ENCODE measurements at places on chromosomes 2 and 18. TPM values are rescaled to one million over a fixed set of nuclear protein-coding genes. Genes with fewer than 3 reads are reported as not detected.

DNA sequence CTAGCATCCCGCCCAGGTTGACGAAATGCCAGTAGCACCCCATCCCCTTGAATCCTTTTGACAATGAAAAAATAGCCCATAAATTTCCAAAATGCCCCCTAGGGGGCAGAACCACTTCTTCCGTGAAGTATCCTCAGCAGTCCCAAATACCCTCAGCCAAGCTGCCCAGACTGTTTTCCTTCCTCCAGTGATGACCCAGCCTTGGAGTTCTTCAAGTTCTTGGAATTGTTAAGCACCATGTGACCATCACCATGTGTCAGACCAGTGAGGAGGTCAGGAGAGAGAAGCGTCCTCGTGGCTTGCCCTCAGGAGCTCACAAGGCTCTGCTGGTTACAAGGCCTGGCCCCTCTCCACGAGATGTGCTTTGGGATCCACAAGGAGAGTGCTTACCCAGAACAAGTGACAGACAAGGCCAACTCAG lies 1.4 kb upstream of the SLC23A3 start:
- peaks cover 18% of the 10 kb centered on the region for H3K4me1 ChIP-seq
- no peak overlapping the region for H3K4me3 ChIP-seq

The FSHR gene
- not detected for total RNA-seq

- no peaks in the 10 kb centered on the region for H3K27me3 ChIP-seq
- H3K4me1 ChIP-seq: no peaks in the 10 kb centered on the region
- DNase-seq: no peak
- no peak overlapping the region for H3K27ac ChIP-seq
- H3K36me3 ChIP-seq: no peaks in the 10 kb centered on the region
These were observed 61.5 kb upstream of the PPM1B start for GRCh38 chr2:44107086-44107740.

DNA sequence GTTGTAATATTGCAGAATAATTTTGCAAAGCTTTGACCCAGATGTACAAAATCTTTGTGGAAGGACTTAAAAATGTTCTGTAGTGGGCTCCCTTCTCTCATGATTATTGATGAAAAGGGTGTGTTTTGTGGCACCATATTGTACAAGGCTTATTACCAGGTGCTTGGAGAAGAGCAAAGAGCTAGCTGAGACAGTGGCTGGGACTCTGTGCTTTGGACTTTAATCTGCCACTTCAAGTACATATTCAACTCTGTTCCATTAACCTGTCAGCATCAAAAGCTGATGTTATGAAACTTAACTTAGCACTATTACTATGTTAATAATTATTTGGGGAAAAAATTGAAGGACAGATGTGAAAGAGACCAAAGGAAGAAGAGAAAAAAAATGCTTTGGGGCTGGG lies 31.0 kb downstream of the CCDC195 start:
- no peak overlapping the region for H3K27ac ChIP-seq
- no peaks in the 10 kb centered on the region for H3K4me1 ChIP-seq

The TAF1B gene
- 26.8 TPM for total RNA-seq

The FRZB gene
- total RNA-seq: not detected

The EEF1B2 gene
- total RNA-seq: 364 TPM

The ASPRV1 gene
- 2.7 TPM for total RNA-seq

The TFCP2L1 gene
- 0.72 TPM for total RNA-seq

The NPAS2 gene
- not detected for total RNA-seq

The TTN gene
- 4.2 TPM for total RNA-seq

The CGREF1 gene
- total RNA-seq: not detected

- no peak overlapping the region for H3K4me3 ChIP-seq
- DNase-seq: no peak
- no peak overlapping the region for H3K27ac ChIP-seq
- no peaks in the 10 kb centered on the region for H3K4me1 ChIP-seq
- peaks cover 39% of the 10 kb centered on the region for H3K36me3 ChIP-seq
These were observed 27.7 kb upstream of the CYP27A1 start for GRCh38 chr2:218754201-218754600.

- H3K27ac ChIP-seq: peak overlapping the region; percentile 30
- H3K36me3 ChIP-seq: no peaks in the 10 kb centered on the region
- peaks cover 28% of the 10 kb centered on the region for H3K4me1 ChIP-seq
These were observed 13.3 kb downstream of the CHRNA1 start for GRCh38 chr2:174750923-174751441.

DNA sequence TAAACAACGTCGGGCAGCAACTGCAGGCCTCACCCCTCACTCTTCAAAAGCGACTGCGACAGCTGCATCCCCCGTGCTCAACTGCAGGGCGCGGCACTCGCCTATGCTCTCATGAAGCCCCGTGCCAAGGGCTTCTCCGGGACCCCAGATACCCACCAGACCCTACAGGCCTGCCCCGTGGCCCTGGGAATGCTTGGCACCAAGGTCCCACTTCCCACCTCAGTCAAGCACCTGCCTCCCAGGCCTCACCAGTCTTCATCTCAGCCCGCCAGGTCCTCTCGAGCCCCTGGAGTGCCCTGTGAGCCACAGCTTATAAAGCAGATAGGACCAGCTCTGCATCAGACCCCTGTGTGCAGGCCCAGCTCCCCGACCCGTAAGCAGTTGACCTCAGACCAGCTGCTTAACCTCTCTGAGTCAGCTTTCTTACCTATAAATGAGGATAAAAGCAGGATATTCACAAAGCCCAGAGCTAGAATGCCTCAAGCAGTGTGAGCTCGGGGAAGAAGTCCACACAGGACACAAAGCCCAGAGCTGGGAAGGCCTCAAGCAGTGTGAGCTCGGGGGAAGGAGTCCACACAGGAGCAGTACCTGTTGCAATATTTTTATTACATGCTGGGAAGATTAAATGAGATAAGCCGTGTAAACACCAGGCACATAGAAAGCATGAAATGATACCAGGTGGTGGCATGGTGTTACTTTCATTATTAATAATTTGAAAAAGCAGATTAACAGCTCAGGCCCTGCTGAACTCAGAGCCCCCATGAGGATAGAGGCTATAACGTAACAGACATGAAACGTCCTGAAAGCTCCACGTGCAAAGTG lies 96.9 kb downstream of the HDAC4 start:
- H3K36me3 ChIP-seq: no peaks in the 10 kb centered on the region
- peak; percentile 38 for DNase-seq
- H3K4me1 ChIP-seq: peaks cover 25% of the 10 kb centered on the region
- no peak overlapping the region for H3K27ac ChIP-seq

The COLEC12 gene
- not detected for total RNA-seq

GRCh38 chr2:88161446-88162244 lies 8.5 kb upstream of the THNSL2 start:
- H3K4me3 ChIP-seq: no peak overlapping the region
- H3K27me3 ChIP-seq: no peaks in the 10 kb centered on the region
- H3K4me1 ChIP-seq: no peaks in the 10 kb centered on the region
- H3K27ac ChIP-seq: no peak overlapping the region

GRCh38 chr2:3214065-3214464 lies 163.6 kb downstream of the EIPR1 start:
- no peaks in the 10 kb centered on the region for H3K36me3 ChIP-seq
- H3K4me3 ChIP-seq: no peak overlapping the region
- H3K4me1 ChIP-seq: peaks cover 13% of the 10 kb centered on the region
- H3K27ac ChIP-seq: no peak overlapping the region
- no peaks in the 10 kb centered on the region for H3K27me3 ChIP-seq

- no peaks in the 10 kb centered on the region for H3K27me3 ChIP-seq
- no peak for DNase-seq
- H3K4me3 ChIP-seq: no peak overlapping the region
- no peaks in the 10 kb centered on the region for H3K36me3 ChIP-seq
- H3K27ac ChIP-seq: no peak overlapping the region
These were observed 51.3 kb upstream of the ZNF397 start for GRCh38 chr18:35189510-35189909.

- H3K27me3 ChIP-seq: no peaks in the 10 kb centered on the region
- no peaks in the 10 kb centered on the region for H3K36me3 ChIP-seq
- no peak overlapping the region for H3K4me3 ChIP-seq
- DNase-seq: no peak
These were observed 131.9 kb upstream of the NT5C1B start for GRCh38 chr2:18721038-18721922.

DNA sequence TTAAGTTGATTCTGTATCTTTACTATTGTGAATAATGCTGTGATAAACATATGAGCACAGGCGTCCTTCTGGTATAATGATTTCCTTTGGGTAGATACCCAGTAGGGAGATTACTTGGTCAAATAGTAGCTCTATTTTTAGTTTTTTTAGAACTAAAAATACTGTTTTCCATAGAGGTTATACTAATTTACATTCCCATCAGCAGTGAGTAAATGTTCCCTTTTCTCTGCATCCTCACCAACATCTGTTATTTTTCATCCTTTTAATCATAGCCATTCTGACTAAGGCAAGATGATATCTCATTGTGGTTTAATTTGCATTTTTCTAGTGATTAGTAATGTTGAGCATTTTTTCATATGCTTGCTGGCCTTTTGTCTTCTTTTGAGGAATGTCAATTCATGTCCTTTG lies 35.1 kb downstream of the PMS1 start:
- H3K36me3 ChIP-seq: peaks cover 23% of the 10 kb centered on the region
- no peaks in the 10 kb centered on the region for H3K27me3 ChIP-seq
- no peaks in the 10 kb centered on the region for H3K4me1 ChIP-seq
- no peak overlapping the region for H3K27ac ChIP-seq
- no peak overlapping the region for H3K4me3 ChIP-seq

The TPGS2 gene
- 33.7 TPM for total RNA-seq

The SKOR2 gene
- total RNA-seq: not detected

- H3K4me3 ChIP-seq: no peak overlapping the region
- no peaks in the 10 kb centered on the region for H3K36me3 ChIP-seq
- no peaks in the 10 kb centered on the region for H3K4me1 ChIP-seq
- H3K27me3 ChIP-seq: no peaks in the 10 kb centered on the region
These were observed 22.6 kb upstream of the DYTN start for GRCh38 chr2:206740800-206741199.

- no peak overlapping the region for H3K4me3 ChIP-seq
- no peaks in the 10 kb centered on the region for H3K36me3 ChIP-seq
- DNase-seq: no peak
- no peak overlapping the region for H3K27ac ChIP-seq
These were observed 49.0 kb upstream of the SP3 start for GRCh38 chr2:174014011-174014698.

GRCh38 chr2:134425724-134426496 lies 172.0 kb downstream of the MGAT5 start:
- H3K36me3 ChIP-seq: peaks cover 37% of the 10 kb centered on the region
- H3K4me3 ChIP-seq: no peak overlapping the region
- H3K4me1 ChIP-seq: no peaks in the 10 kb centered on the region
- DNase-seq: no peak
- H3K27me3 ChIP-seq: no peaks in the 10 kb centered on the region

The G6PC2 gene
- not detected for total RNA-seq

GRCh38 chr2:165634855-165635254 lies 159.2 kb downstream of the GALNT3 start:
- H3K27ac ChIP-seq: no peak overlapping the region
- H3K4me1 ChIP-seq: no peaks in the 10 kb centered on the region
- no peak for DNase-seq
- no peak overlapping the region for H3K4me3 ChIP-seq
- H3K27me3 ChIP-seq: no peaks in the 10 kb centered on the region

DNA sequence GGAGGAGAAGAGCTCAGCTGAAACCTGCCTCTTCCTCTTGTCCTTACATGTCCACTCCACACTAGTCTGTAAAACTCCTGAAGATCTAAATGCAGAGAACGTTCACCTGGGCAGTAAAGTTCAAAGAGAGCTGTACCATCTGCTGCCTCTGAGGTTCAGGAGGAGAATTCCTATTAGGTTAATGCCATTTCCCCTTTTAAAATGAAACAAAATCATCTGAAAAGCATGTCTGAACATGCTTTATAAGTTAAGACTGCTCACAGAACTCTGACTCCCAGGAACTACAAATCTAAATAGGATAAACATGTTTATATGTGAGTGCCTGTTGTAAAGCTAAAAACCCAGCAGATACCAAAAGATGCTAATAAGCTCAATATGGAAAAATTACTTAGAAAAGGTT lies 164.4 kb downstream of the AFF3 start:
- no peaks in the 10 kb centered on the region for H3K4me1 ChIP-seq
- no peak overlapping the region for H3K27ac ChIP-seq
- no peak overlapping the region for H3K4me3 ChIP-seq
- no peak for DNase-seq
- no peaks in the 10 kb centered on the region for H3K27me3 ChIP-seq
- H3K36me3 ChIP-seq: no peaks in the 10 kb centered on the region

- H3K4me1 ChIP-seq: no peaks in the 10 kb centered on the region
- no peak overlapping the region for H3K4me3 ChIP-seq
- H3K27me3 ChIP-seq: no peaks in the 10 kb centered on the region
These were observed 266.1 kb downstream of the ZNF385B start for GRCh38 chr2:179595284-179595683.

GRCh38 chr2:11533278-11534070 lies at the start of gene GREB1:
Gene GREB1 (plus strand): TSS chr2:11534045. CDS start chr2:11556615, 22,570 bp downstream.
- no peaks in the 10 kb centered on the region for H3K4me1 ChIP-seq
- H3K36me3 ChIP-seq: no peaks in the 10 kb centered on the region
- no peak for DNase-seq

DNA sequence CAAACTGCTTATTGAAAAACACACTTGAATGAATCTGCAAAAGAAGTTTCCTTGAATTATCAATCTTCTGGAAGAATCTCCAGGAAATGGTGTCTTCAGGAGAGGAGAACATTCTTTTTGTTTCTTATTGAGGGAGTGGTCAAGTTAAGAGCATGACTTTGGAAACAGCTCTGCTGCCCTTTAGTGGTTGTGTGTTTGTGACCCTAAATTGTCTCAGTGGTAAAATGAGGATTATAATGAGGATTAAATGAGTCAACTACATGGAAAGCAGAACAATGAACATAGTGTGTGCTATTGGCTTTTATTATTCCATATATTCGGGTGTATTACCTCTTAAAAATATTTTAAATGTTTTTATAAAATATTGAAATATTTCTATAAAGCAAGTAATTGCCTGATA lies 44.8 kb upstream of the TANC1 start:
- H3K4me3 ChIP-seq: no peak overlapping the region
- H3K27me3 ChIP-seq: no peaks in the 10 kb centered on the region

- no peaks in the 10 kb centered on the region for H3K4me1 ChIP-seq
- no peaks in the 10 kb centered on the region for H3K27me3 ChIP-seq
- no peak overlapping the region for H3K27ac ChIP-seq
- H3K4me3 ChIP-seq: no peak overlapping the region
- no peaks in the 10 kb centered on the region for H3K36me3 ChIP-seq
These were observed 137.9 kb upstream of the UBE2E3 start for GRCh38 chr2:180842461-180842860.

The ZFAND2B gene
- total RNA-seq: 67.6 TPM

GRCh38 chr2:21289989-21290388 lies 166.2 kb downstream of the TDRD15 start:
- no peaks in the 10 kb centered on the region for H3K4me1 ChIP-seq
- DNase-seq: no peak
- H3K4me3 ChIP-seq: no peak overlapping the region
- no peaks in the 10 kb centered on the region for H3K27me3 ChIP-seq
- no peak overlapping the region for H3K27ac ChIP-seq

DNA sequence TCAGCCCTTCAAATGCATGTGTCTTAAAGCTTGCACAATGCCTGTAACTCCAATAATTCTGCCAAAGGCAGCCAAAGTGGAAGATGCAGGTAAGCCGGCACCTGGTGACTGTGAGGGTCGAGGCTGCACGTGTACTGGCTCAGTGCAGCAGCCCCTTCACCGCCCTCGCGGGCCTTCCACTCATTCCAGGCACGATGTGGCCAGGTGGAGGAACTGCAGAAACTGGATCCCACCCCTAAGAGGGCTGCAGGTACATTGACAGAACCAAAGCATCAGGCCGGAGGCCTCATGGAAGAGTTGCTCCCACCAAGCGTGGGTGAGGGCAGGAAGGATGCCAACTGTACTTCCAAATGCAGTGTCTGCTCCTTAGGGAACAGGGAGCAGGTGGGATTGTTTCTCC lies 253.4 kb downstream of the HDAC4 start:
- DNase-seq: no peak
- no peak overlapping the region for H3K27ac ChIP-seq
- no peaks in the 10 kb centered on the region for H3K27me3 ChIP-seq
- peaks cover 16% of the 10 kb centered on the region for H3K4me1 ChIP-seq
- H3K4me3 ChIP-seq: no peak overlapping the region
